Smooth muscle cell of the coronary artery (primary cell): ENCODE measurements at places on chromosomes 7 and 10. TPM values are rescaled to one million over a fixed set of nuclear protein-coding genes. Genes with fewer than 3 reads are reported as not detected.

EVX1 gene
- not detected in 2 replicates for total RNA-seq

PRLHR gene
- total RNA-seq: not detected in 2 replicates

POMZP3 gene
- total RNA-seq: 0.59 and 3.5 TPM in 2 replicates

ADAM8 gene
- total RNA-seq: 0.60 and 2.0 TPM in 2 replicates

PPP1R9A gene
- total RNA-seq: 0.12 and 0.38 TPM in 2 replicates

MSS51 gene
- 0.60 and 1.8 TPM in 2 replicates for total RNA-seq

TRIM73 gene
- 0.68 and 1.3 TPM in 2 replicates for total RNA-seq

PNPLA8 gene
- 20.2 and 22.9 TPM in 2 replicates for total RNA-seq
